ENCODE measurements at places on chromosomes 4 and X.

- no peak for DNase-seq
Observed at GRCh38 chr4:152352622-152353116, 183.2 kb downstream of the FBXW7 start.

DNA sequence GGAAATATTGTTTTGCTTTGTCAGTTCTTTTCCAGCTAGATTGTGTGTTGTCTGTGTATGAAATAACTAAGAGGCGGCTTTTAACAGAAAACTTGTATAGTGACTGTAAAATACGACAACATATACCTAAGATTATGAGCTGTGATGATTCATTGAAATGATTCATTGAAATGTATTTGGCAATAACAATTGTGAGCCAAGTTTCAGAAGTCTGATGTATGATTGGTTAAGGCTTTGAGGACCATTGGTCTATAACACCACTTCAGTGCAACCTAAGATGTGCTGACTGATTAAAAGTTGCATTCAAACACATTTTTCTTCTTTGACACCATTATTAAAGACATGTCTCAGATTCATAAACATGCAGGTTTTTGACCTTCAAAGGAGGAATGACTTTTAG, 76.6 kb downstream of the PTPN13 start:
- no peak for DNase-seq

GRCh38 chrX:97531825-97532224, 648.1 kb downstream of the RPA4 start:
- DNase-seq = no peak

DNA sequence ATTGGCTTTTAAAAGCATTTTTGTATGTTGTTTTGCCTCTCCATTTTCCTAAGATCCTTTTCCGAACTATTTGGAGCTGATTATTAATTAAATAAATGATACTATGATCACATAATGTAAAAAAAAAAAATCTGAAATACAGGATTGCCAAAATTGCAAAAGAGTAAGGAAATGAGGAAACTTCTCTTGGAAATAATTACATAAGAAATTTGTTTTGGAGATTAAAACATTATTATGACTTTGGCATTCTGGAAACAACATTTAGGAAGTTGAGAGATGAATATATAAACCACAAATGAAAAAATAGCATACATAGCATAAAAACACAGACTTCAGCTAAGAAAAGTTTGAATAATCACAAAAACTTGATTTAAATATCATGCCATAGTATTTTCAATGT, 33.5 kb downstream of the PF4 start:
- DNase-seq = no peak

DNA sequence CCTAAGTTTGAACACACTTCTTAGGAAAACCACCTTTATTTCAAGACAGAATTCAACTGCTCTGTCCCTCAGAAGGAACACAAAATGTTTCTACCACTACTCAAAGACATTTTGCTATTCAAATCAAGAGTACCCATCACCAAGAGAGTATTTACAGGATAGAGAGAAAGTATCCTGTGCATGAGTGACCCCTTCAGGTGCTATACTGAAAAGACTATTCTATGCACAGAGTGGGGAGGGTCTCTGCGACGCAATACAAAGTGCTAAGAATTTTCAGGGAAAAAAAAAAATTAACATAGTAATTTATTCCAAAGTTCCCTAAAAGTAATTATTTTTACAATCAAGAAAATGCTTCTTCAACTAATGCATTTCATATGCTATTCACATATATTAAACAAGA, 346.4 kb upstream of the FAM241A start:
- no peak for DNase-seq

DNA sequence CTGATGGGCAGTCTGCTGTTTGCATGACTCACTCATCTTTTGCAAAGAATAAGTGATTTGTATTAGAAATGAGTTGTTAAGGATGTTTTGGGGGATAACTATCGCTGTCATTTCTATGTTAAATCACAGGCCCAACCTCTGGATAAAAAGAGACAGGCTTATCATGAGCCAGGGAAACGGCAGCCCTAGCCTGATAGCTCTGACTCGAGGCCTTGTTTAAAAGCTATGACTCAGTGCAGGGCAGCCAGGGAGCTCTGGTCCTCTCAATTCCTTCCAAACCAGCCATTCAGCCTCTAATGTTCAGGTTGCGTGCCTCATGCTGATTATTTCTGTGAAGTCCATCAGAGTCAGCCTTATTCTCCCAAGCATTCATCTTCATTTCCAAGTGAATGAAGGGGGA, 305.9 kb upstream of the HAND2 start:
- DNase-seq = no peak

- no peak for DNase-seq
Observed at GRCh38 chr4:25011135-25011866, 19.4 kb downstream of the LGI2 start.

DNA sequence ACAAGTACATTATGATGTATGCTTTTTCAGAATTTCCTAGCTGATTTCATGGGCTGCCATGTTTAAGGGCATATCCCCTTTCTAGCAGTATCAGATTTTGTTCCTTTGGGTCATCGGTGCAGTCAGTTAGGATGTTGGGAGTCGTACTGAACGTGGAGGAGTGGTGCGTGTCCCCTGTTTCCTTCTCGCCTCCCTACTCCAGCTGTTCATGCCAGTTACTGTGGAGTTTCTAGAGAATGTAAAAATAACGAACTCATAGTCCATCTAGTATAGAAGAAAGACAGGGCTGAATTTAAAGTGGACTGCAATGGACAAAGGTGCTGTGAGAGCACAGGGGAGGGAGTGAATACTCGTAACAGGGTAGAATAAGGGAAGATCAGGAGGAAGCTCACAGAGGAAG, 111.3 kb downstream of the CEP135 start:
- no peak for DNase-seq

DNA sequence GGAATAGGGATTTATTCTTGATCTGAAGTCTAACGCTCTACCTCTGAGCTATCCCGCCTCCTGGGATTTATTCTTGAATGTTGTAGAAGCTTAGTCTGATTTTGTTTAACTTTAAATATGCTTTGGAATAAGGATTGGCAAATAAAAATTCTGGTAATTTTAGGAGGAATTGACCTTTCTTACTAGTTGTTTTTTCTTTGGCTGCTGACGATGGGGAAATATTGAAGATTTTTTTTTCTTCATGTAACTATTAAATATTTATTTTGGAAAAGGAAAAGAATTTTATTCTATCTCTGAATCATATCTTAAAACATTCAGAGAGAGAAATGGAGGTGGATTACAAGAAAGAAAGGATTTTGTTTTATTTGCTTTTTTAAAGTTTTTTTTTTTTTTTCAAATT, 122.9 kb downstream of the PDLIM5 start:
- DNase-seq = no peak

DNA sequence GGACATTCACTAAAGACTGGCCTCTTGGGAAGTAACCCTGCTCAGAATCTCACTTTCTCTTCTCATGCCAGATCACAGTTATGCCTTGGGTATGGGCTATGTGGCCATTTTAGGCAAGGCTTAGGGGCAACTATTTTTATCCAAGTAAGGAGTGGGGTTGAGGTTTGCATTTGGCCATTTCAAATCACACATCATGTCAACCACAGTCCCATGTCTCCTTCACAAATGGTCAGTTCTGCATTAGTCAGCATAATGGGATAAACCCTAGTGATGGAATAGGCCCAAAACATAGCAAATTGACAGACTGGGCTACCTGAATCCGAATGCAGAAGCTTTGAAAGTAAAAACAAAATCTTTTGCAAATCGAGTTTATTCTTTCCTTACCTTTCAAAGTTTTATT, 827 bp upstream of the RTL3 start:
- DNase-seq = no peak

- DNase-seq = no peak
Observed at GRCh38 chr4:120403296-120403695, 336.6 kb upstream of the MAD2L1 start.

- DNase-seq = no peak
Observed at GRCh38 chrX:69229436-69229835, 64.2 kb upstream of the PJA1 start.

- no peak for DNase-seq
Observed at GRCh38 chr4:166128403-166128802, 255.4 kb downstream of the TLL1 start.

GRCh38 chrX:48945517-48946348, 11.7 kb downstream of the OTUD5 start:
- DNase-seq = peak; percentile 52

- DNase-seq = no peak
Observed at GRCh38 chr4:105957680-105958079, 62.4 kb downstream of the NPNT start.

GRCh38 chr4:143341186-143341755, 4.6 kb downstream of the GAB1 start:
- DNase-seq = no peak

DNA sequence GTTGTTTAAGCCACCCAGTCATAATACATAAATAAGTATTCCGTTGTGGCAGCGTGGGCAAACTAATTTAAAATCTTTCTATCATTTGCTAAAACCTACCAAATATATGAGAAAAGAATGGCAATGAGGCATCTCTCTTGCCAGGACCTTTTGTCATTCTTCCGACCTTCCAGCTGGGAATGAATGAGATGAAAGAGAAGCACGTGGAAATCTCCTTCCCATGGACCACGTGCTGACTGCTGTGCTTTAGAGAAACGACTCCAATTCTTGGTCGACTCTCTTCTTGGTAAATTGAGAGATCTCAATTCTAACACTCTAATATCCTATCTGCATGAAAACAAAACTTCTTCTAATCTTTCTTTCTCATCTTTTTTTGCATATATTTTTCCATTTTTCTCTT, 116.5 kb downstream of the COL25A1 start:
- DNase-seq = no peak

DNA sequence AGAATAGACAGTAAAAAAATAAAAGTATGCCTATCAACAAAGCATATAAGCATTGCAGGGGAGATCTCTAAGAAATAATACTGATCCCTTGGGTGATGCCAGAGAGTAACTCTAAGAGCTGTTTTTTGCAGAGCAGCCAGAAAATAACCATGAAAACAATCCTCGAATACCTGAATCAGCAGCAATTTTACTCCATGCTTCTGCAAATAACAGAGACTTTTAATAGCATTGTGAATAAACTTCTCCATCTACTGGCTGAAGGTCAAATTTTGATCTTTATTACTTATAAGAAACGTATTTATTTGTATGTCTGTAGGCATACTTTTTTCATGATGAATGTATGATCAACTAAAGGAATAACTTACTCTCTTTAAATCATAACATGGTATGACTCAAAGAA, 334.5 kb downstream of the GALNTL6 start:
- no peak for DNase-seq

DNA sequence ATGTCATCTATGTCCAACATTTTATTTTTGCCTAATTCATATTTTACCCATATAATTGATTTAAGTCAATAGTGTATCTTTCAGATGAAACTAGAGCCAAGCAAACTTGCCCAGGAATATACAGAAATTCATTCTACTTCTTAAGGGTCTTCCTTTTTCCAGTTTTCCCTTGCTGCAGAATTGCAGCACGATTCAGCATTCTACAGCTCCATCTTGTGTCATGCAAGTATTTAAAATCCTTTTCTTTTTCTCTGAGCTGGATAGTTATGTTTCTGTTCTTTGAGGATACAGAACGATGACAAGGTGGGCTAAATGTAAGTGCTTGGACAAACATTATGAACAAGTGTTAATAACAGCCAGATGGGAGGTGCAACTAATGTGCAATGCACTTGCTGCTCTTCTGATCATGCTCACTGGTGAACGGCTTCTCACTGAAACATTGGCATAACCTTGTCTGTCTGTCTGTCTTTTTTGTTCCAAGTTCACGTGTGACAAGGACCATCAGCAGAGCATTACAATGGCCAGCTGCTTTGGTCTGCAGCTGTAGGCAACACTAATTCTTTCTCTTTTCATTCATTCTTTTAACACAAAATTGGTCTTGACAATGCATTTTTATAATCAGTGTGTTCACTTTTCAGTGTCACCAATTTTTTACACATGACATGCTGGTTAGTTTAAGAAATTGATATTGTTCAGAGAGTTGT, 1821.7 kb downstream of the ARAP2 start:
- DNase-seq = no peak

DNA sequence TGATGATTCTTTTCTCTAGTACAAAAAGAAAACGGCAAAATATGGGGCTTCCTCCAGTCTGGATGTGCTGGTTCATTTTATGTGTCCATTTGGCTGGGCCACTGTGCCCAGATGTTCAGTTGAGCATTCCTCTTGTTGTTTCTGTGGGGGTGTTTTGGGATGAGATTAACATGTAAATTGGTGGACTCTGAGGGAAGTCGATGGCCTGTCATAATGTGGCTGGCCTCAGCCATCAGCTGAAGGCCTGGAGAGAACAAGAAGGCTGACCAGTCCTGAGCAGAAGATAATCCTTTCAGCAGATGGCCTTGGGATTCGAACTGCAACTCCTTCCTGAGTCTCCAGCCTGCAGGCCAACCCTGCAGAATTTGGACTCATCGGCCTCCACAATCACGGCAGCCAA, 136.7 kb downstream of the EVC2 start:
- DNase-seq = no peak

DNA sequence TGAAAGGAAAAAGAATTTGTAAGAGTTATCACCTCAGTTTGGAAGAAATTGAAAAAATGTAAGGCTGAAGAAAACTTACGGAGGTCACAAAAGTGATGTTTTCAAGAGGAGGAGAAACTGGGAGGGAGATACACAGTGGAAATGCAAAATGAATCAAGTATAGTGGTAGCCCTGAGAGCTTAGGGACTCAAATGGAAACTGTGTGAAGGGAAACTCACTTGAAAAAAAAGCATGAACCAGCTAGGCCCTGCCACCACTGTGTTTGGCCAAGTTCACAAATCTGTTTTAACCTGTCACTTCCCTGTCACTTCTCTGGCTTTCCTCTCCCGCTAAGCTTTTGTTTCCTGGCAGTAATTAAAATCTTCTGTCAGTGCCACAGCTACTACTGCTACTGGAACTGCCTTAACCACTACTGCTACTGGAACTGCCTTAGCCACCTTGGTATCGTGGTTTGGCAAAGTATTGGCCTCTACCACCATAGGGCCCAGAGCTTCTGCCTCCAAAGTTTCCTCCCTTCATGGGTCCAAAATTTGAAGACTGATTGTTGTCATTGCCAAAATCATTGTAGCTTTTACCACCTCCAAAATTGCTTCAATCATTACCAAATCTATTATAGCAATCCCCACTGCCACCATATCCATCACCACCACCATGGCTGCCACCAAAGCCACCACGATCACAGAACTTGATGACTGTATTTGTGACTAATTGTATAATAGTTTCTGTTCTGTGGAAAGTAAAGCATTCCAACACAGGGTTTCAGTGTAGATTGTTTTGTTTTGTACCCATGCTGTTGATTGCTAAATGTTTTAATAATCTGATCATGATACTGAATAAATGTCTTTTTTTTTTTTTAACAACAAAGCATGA, 41.5 kb downstream of the SMARCA5 start:
- DNase-seq = no peak

DNA sequence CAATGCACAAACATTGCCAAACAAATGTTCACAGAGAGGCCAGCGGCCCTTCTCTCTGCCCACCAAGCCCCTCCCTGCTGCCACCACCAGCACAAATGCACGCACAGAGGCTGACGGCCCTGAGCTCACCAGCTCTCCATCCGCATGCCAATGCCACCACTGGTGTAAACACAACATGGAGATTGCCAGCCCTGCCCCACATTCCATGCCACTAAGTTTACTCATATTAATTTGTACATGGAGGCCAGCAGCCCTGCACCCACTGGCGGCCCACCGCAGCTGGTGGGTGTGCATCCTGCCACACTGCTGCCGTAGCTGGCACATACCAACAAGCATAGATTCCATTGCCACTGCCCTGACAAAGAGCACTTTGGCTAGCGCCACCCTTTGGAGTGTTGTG, 124.0 kb downstream of the CYLC1 start:
- DNase-seq = no peak

GRCh38 chrX:119688911-119689321, 4.1 kb downstream of the SEPTIN6 start:
- DNase-seq = no peak

Data from activated naive CD8-positive, alpha-beta T cell treated with anti-CD3 and anti-CD28 coated beads, Interleukin-2, amount 10 ng/mL, durations not matched to agents 7 days and 5 days (primary cell).